ENCODE measurements at places on chromosomes 12 and 14.

DNA sequence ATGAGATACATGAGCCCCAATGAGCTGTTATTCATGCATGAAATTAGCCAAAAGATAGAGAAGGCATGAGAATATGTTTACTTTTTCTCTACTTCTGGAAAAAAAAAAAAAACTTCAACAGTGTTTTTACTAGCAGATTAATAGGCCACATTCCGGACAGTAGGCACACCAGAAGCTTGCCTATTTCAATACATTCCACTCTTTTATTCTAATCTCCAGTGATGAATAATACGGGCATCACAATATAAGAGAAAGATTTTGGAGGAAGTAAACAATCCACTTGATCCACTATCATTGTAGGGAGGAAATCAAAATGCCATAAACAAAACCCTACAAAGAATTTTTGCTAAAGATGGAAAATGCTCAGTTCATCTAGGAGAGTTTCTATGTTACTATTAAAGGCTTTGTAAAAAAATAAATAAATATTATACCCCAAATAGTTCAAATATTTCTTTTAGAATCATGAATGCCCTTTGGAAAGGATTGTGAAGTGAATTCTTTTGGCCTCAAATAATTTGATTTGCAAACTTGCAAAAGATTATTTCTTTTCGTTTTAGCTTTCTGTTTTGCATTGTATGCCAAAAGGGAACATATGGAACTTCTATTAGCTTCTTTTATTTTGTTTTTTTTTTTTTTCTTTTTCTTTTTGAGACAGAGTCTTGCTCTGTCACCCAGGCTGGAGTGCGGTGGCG lies 232.6 kb downstream of the EPS8 start:
- DNase-seq: no peak

GRCh38 chr12:29131539-29131938 lies 17.5 kb upstream of the FAR2 start:
- DNase-seq: no peak

DNA sequence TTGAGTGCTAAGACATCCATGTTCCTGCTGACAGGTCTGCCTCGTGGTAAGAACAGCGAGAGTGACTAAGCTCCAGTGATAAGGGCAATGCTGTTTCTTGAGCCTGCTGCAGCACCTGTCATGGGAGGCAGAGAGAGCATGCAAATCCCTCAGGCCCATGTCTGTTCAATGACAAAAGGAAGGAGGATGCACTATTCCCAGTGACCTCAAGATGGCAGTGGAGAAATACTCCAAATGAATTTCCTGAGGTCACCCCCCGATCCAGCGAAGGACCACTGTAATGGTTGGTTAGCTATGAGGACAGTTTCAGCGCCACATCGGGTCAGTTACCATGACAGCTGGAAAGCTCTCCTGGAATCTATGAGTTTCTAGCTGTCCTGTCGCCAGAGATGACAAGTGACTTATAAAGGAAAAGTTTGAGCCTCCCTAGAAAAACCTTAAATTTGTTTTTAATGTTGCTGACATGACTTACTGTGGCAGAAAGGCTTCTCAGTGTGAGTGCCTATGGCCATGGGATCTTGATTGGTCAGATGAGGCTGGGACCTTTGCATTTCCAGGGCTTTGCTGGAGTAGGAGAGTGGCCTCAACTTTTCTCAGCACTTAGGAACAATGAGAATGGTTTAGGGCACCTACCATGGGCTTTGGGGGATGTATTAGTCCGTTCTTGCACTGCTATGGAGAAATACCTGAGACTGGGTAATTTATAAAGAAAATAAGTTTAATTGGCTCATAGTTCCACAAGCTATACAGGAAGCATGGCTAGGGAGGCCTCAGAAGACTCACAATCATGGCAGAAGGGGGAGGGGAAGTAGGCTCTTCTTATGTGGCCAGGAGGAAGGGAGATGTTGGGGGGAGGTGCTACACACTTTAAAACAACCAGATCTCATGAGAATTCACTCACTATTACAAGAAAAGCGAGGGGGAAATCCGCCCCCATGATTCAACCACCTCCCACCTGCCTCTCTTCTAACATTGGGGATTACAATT lies 88.0 kb upstream of the TMEM260 start:
- peak; percentile 64 for DNase-seq

DNA sequence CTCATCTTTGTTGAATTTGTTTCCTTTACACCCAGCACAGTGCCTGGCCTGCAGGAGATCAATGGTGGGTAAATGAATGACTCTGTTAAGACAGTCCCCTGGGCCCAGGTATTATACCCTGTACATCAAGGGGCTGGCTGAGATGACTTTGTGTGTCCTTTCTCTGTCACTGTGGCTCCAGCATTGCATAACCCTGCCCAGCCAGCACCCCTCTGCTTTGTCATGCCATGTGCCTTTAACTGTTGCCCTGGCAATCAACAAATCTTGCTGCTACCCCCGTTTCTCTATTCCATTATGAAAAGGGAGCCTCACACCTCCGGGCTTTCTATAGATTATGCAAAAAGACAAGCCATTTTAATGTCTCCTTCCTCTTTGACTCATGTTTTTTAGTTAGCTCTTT lies 7.6 kb upstream of the FLVCR2 start:
- DNase-seq: no peak

DNA sequence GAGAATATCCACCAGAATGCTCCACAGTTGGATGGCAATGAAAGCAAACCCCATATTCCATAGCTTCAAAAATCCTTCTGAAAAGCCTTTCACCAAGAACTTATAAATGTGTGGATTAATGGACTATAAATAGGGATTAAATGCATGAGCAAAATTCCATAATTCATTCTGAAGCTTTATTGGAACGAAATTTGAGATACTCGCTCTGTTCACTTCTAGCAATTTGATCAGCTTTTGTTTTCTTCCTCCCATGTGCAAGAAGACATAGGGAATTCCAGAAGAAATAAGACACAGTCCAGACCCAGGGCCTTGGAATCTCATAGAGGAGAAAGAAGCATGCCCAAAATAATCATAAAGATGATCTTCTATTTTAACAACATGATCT lies 285.9 kb upstream of the TMPO start:
- no peak for DNase-seq
